ENCODE measurements at places on chromosomes 1 and 21. TPM values are rescaled to one million over a fixed set of nuclear protein-coding genes. Genes with fewer than 3 reads are reported as not detected.

Gene INAVA
- total RNA-seq, result 41.2 TPM

Gene CD244
- total RNA-seq, result not detected

Gene LEPROT
- total RNA-seq, result 23.0 TPM

Gene HES4
- total RNA-seq, result 4.5 TPM

DNA sequence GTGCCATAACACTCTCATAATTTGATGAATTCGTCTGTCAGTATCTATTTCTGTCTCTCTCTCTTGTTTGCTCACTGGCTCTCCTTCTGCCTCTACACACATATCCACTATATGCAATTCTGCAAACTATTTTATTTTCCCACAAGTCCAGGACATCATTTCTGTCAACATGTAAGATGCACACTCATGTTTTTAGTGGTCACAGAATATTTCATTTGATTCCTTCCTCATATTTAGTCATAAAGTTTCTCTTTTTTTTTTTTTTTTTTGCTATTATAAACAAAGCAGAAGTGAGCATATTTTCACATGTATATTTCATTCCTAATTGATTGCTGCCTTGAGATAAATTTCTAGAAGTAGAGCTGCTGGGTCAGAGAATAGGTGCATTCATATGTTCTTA, 165.3 kb downstream of the PGBD5 start:
- H3K4me3 ChIP-seq, result no peak overlapping the region
- H3K4me1 ChIP-seq, result no peaks in the 10 kb centered on the region
- no peaks in the 10 kb centered on the region for H3K27me3 ChIP-seq
- H3K36me3 ChIP-seq, result peaks cover 51% of the 10 kb centered on the region

- no peaks in the 10 kb centered on the region for H3K4me1 ChIP-seq
- H3K27ac ChIP-seq, result no peak overlapping the region
- DNase-seq, result no peak
Measured at GRCh38 chr1:2815551-2815950, 14.1 kb upstream of the TTC34 start.

GRCh38 chr1:109840011-109840629, 70.5 kb upstream of the CSF1 start:
- H3K36me3 ChIP-seq, result peaks cover 44% of the 10 kb centered on the region
- no peak for DNase-seq
- H3K4me1 ChIP-seq, result peaks cover 8% of the 10 kb centered on the region
- no peak overlapping the region for H3K4me3 ChIP-seq

- H3K36me3 ChIP-seq, result no peaks in the 10 kb centered on the region
- no peak for DNase-seq
- no peak overlapping the region for H3K27ac ChIP-seq
- H3K4me3 ChIP-seq, result no peak overlapping the region
Measured at GRCh38 chr21:41675574-41675973, 91.3 kb downstream of the RIPK4 start.

DNA sequence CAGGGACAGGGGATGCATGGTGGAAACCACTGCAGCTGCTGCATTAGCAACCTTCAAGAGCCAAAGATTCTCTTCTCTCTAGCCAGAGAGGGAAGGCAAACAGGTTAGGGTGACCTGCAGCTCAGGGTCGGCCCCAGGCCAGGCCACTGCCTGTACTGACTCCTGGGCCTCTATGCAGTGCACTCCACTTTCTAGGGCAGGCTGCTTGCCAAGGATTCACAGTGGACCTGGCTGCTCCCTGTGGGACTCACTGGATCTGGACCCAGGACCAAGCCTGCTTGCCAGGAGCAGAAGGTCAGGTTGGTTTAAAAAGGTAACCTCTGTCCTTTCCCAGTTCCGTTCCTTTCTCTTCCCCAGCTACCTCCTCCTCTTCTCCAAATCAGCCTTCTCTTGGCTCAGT, 52.4 kb downstream of the HIVEP3 start:
- no peak overlapping the region for H3K27ac ChIP-seq
- H3K4me1 ChIP-seq, result peaks cover 48% of the 10 kb centered on the region
- DNase-seq, result no peak
- no peak overlapping the region for H3K4me3 ChIP-seq

GRCh38 chr1:230919207-230919606, 50.9 kb upstream of the C1orf198 start:
- no peaks in the 10 kb centered on the region for H3K36me3 ChIP-seq
- no peak overlapping the region for H3K27ac ChIP-seq
- H3K4me1 ChIP-seq, result no peaks in the 10 kb centered on the region
- no peak for DNase-seq

DNA sequence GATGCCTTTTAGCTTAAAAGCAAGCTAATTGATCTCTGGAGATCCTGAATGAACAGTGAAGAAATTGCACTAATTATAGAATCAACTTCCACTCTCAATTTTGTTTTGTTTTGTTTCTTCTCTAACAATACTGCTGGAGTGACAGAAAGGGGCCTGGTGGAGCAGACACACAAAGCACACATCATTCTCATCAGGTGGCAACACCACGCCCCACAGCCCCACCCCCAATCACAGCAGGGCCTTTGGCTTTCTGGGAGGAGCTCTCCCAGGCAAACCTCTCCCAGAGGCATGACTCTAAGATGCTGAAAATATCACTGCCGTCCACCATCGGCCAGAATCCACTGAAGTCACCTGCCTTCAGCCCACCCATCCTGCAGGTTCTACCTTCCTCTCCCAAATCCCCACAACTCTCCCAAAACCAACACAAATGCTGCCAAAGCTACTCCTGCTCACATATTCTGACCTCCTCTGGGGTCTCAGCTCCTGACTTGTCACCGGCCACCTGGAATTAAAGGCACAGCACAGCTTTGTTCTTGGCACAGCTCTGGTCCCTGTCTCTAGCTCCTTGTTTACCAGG, 120.7 kb downstream of the GRIK3 start:
- no peak overlapping the region for H3K27ac ChIP-seq
- H3K4me1 ChIP-seq, result peaks cover 16% of the 10 kb centered on the region
- peaks cover 25% of the 10 kb centered on the region for H3K36me3 ChIP-seq
- peaks cover 6% of the 10 kb centered on the region for H3K27me3 ChIP-seq
- DNase-seq, result peak; percentile 42

GRCh38 chr1:204294357-204294756, 65.4 kb downstream of the PLEKHA6 start:
- DNase-seq, result no peak
- no peak overlapping the region for H3K4me3 ChIP-seq
- H3K27ac ChIP-seq, result no peak overlapping the region
- no peaks in the 10 kb centered on the region for H3K27me3 ChIP-seq
- H3K36me3 ChIP-seq, result no peaks in the 10 kb centered on the region

DNA sequence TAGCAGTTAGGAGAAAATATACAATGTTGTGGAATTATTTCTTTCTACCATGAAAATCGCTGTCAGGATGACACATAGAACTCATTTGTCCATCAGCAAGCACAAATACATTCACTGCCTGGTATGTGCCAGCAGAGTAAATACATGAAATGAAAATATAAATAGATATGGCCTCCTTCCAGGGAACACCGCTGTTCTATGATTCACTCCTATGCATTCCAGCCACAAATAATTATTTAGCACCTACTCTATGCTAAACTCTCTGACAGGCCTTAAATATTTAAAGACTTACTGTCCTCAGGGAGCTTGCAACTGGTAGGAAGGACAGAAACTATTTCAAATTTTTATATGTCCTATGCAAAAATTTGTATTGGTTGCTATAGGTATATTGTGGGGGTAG, 975.0 kb upstream of the NCAM2 start:
- no peaks in the 10 kb centered on the region for H3K27me3 ChIP-seq
- H3K36me3 ChIP-seq, result no peaks in the 10 kb centered on the region
- no peak overlapping the region for H3K27ac ChIP-seq
- peaks cover 12% of the 10 kb centered on the region for H3K4me1 ChIP-seq
- H3K4me3 ChIP-seq, result no peak overlapping the region

DNA sequence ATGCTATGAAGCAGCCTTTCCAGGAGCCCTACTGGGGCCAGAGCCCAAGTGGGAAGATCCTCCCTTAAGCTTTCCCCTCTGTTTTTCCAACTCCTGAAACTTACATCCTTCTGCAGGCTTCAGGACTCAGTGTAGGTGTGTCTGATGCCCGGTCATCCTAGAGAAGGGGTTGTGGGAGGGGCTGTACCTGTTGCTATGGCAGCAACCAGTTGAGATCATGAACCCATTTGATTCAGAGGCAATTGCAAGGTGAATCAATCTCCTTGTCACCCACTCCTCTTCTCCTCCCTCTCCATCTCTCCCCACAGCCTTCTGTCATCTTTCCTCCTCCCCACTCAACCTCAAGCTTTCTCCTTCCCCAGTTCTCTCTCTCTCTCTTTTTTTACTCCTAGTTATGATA, 151.8 kb downstream of the CACNA1E start:
- no peak overlapping the region for H3K27ac ChIP-seq
- 0 out of 2 replicates have a peak, but pooled peaks cover 2% of the 10 kb centered on the region for H3K4me1 ChIP-seq
- no peaks in the 10 kb centered on the region for H3K36me3 ChIP-seq
- no peak overlapping the region for H3K4me3 ChIP-seq

DNA sequence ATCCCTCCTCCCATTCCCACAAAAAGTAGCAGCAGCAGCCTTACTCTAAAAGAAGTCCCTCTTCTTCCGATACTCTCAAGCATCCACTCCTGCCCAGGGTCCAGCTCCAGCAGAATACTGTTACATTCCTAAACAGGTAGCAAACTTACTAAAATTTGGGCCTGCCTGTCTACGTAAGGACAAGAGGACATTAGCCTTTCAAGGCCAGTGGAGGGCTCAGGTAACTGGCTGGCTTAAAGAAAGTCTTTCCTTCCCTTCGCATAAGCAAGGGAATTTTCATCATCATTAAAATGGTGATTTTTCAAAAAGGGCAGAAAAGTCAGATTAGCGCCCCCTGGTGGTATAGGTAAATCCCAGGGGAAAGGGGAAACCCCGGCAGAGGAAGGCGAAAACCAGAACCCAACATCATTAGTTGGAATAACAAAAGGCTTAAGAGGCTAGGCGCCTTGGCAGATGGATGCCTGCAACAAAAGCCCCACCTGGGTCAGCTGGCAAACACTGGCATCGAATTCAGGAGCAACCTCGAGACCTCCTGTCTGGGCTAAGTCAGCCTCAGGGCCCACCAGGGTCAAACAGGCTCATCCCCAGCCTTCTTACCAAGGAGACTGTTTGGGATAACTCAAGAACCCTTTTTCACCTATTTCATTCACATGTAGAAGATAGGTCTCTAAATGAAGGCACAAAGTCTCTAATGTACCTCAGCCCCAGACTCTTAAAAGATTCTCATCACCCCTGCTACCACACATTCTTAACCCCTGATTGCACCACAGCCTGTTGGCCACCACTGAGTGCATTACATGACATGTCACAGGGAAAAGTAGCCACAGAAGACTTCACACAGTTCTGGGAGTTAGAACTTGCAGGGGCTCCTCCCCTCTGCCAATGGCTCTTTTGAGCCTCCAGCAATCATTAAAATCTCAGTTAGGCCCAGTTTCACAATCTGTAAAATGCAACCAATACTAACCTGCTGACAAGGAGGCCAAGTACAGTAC, 36.7 kb downstream of the ERI3 start:
- H3K27me3 ChIP-seq, result no peaks in the 10 kb centered on the region
- H3K27ac ChIP-seq, result peak overlapping the region; percentile 55

- peak overlapping the region; percentile 33 for H3K4me3 ChIP-seq
- H3K27me3 ChIP-seq, result no peaks in the 10 kb centered on the region
- peak; percentile 71 for DNase-seq
Measured at GRCh38 chr1:194342484-194343262, 1156.3 kb upstream of the B3GALT2 start.

- no peak for DNase-seq
- H3K4me1 ChIP-seq, result no peaks in the 10 kb centered on the region
- H3K4me3 ChIP-seq, result no peak overlapping the region
Measured at GRCh38 chr1:1755426-1755825, 22.8 kb downstream of the NADK start.

DNA sequence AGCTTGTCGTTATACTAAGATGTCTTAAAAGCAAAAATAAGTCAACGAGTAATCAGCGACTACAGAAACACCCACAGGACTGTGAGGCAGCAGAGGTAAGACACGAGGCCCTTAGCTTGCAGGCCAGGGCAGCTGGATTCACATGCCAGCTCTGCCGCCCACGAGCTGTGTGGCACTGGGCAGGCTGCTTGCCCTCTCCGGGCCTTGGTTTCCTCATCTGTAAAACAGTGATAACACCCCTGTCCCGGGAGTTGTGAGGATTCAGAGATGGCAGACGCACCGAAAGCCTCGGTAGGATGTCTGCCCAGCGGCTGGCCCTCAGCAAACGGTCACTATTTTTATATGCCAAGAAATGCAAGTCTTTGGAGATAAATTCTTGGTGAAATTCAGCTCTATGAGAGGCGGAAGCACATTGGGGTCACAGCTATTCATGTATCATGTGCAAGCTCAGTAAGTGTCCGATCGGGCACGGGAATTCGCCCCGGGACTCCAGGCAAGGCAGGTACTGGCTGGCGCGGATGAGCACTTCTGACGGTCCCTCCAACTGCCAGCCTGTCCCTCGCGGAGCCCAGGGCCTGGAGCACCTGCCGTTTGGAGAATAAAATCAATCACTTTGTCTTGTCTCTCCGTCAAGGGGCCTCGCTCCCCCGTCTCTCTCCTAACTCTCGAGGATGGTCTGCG, 1.1 kb downstream of the C2CD2 start:
- H3K4me3 ChIP-seq, result peak overlapping the region; percentile 68
- H3K27ac ChIP-seq, result no peak overlapping the region
- no peaks in the 10 kb centered on the region for H3K36me3 ChIP-seq
- peaks cover 19% of the 10 kb centered on the region for H3K27me3 ChIP-seq
- peak; percentile 28 for DNase-seq

- no peaks in the 10 kb centered on the region for H3K36me3 ChIP-seq
- peak overlapping the region; percentile 68 for H3K4me3 ChIP-seq
- H3K27me3 ChIP-seq, result no peaks in the 10 kb centered on the region
- peaks cover 14% of the 10 kb centered on the region for H3K4me1 ChIP-seq
Measured at GRCh38 chr1:146051452-146051851, 29.9 kb upstream of the HJV start.

- H3K27ac ChIP-seq, result no peak overlapping the region
- no peak overlapping the region for H3K4me3 ChIP-seq
- no peak for DNase-seq
- H3K27me3 ChIP-seq, result no peaks in the 10 kb centered on the region
- H3K36me3 ChIP-seq, result no peaks in the 10 kb centered on the region
- H3K4me1 ChIP-seq, result peaks cover under 1% of the 10 kb centered on the region
Measured at GRCh38 chr1:173117108-173117633, 66.4 kb upstream of the TNFSF18 start.

DNA sequence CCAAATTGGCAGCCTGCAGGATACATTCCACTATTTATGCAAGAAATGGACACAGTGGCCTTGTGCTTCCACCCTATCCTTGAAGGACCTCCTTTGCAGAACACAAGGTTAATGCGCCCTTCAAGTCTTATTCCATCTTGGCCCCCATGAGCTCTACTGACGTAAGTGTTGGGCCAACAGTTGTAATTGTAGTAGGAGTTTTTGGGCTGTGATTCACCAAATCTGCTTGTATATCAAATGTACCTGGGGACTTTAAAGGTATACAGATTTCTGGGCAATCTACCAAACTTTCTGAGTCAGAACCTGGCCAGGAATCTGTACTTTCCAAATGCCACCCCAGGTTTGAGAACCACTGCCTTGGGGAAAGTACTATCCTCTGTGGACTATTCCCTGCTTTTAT, 100.9 kb upstream of the MARK1 start:
- H3K27me3 ChIP-seq, result no peaks in the 10 kb centered on the region
- H3K36me3 ChIP-seq, result no peaks in the 10 kb centered on the region
- H3K27ac ChIP-seq, result no peak overlapping the region
- DNase-seq, result no peak
- no peak overlapping the region for H3K4me3 ChIP-seq
- peaks cover 15% of the 10 kb centered on the region for H3K4me1 ChIP-seq

Measured in WTC11 (cell line).